ENCODE measurements at places on chromosomes 3 and 15.

- no peak for DNase-seq
Measured at GRCh38 chr3:185153861-185154629, 1.2 kb upstream of the C3orf70 start.

DNA sequence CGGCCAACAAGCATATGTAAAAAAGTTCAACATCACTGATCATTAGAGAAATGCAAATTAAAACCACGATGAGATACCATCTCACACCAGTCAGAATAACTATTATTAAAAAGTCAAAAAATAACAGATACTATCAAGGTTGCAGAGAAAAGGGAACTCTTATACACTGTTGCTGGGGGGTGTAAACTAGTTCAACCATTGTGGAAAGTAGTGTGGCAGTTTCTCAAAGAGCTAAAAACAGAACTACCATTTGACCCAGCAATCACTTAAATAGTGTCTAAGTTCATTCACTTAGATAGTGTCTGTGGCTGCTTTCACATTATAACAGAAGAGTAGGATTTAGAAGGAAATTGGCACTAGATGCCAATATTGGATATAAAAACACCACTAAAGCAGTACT lies 49.7 kb downstream of the CGGBP1 start:
- DNase-seq, result no peak

GRCh38 chr15:93308026-93308690 lies 219.1 kb upstream of the RGMA start:
- DNase-seq, result no peak

DNA sequence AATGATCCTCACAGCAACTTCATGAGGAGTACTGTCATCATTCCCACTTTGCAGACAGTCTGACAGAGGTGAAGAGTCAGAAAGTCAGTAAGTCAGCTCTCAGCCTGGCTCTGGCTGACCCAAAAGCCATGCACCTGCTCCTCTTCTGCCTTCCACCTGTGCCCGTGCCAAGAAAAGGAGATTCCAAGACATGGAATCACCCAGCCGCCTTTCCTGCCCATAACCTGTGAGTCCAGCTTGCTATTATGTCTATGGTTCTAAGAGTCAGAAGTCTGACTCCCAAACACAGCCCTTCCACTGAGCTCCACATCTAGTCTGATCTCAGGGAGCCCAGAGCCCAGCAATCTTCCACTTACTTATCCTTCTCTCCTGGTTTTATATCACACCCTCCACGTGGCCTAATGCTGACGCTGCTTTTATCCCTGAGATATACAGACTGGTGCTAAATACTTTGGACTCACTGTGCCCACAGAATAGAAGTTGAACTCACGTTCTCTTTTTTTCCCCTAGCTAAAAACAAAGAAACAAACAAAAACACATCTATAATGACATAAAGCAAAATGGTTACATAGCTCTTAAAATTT lies 66.0 kb downstream of the PLD1 start:
- DNase-seq, result no peak

DNA sequence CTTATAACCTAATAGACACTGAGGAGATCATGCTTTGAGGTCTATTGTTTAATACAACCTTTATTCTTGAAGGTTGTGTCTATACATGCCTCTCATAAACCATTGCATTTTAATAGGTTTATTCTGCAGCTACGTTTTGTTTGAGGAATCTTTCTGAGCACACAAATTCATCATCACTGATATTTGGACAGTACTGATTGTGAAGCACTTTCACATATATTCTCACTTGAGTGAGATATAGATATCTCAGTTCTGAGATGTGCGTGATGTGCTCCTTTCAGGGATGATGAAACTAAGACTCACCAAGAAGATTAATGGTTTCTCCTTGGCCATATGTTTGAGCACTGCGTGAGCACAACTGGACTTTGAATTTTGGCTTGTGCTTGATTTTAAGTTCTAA lies 374.4 kb downstream of the LPP start:
- DNase-seq, result no peak

GRCh38 chr15:77720173-77720572 lies 87.5 kb upstream of the LINGO1 start:
- DNase-seq, result no peak

DNA sequence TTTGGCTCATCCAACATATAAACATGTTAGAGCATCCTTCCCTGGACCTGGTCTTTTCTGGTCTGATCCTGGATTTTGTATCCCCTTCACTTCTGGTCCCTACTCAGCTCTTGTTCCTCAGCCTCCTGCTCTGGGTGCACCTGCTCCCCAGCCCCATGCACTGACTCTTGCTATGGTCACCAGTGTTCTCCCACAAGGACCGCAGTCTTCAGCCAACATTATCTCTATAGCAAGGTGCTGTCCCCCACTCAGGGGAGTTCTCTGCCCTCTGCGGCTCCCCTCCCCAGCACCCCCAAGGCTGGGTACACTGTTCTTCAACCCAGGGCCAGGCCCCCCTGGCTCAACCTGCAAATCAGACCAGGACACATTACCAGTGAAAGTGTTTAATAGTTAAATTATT lies 80.2 kb downstream of the SEC22A start:
- DNase-seq, result no peak

DNA sequence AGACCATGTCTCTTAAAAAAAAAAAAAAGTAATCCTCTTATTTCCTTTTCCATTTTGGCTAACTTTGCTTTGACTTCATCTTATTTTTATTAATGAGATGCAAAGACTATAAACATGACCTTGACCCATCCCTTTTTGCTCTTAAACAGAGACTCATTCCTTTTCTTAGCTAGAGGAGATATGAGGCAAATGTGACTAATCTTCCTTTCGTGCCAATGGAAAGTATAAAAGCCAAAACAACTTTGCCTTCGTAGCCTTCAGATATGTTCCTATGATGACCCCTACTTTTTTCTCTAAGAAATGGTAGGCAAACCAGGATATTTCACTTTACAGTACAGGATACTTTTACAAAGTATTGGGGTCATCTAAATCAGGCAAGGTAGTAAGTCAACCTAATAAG lies 36.9 kb upstream of the GOLGB1 start:
- no peak for DNase-seq

- no peak for DNase-seq
Measured at GRCh38 chr3:172591125-172591605, 67.9 kb upstream of the TNFSF10 start.

DNA sequence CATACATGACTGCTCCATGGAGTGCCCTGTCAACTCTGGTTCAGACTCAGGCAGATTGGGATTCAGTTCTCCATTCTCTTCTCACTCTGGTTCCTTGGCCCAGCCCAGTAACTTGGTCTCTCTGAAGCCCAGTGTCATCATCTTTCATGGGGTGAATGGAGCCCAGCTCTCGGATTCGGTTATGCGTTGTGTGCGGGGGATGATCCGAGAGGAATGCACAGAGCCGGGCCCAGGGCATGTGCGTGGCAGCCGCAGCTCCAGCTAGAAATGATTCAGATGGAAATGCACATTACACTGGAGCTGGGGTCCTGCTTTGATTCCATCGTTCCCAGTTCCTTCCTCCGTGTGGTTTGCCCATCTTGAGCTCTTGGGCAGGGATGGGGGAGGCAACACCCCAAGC lies 189.4 kb downstream of the FEZF2 start:
- DNase-seq, result no peak

DNA sequence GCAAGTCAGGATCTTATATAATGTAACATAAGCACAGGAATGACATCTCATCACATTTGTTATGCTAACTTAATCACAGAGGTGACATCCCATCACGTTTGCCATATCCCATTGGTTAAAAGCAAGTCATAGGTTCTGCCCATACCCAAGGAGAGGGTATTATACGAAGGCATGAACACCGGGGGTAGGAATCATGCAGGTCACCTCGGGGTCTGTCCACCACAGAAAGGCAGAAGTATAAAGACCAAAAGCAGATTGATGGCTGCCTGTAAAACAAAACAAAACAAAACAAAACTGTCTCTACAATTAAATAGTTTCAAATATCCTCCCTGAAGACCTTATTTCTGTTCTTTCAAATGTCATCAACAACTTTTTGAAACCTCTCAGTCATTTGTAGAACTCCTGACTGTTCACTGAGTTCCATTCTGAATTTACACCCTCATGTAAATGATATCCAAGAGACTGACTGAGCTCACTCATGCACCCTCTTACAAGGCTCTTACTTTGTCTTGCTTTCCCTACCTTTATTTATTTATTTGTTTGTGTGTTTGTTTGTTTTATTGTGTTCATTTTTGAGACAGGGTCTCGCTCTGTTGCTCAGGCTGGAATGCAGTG lies 22.7 kb upstream of the ZNF639 start:
- DNase-seq, result no peak

GRCh38 chr15:81103857-81104256 lies 30.2 kb upstream of the CFAP161 start:
- no peak for DNase-seq

DNA sequence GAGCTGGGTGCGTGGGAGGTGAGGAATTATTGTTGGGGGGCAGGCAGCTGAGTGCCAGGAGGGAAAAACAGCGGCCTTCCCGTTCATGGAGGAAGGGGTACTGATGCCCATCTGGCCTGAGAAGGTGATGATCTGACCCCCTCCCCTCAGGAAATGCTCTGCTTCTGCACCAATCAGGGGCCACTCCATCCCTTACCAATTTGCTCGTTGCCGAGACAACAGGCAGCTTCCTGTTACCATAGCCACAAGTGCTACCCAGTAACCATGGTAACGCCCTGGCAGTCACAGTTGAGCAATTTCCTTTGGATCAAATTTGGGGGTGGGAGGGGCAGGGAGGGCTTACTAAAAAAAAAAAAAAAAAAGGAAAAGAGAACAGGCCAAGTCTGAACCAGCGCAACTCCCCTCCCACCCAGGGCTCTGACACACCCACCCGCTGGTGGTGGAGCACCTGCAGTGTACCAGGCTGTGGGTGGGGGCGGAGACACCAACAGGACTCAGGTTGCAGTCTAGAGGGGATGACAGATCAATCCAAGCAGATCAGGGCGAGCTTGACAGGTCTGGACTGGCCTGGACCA lies 13.7 kb downstream of the CELF6 start:
- DNase-seq, result peak; percentile 11

- DNase-seq, result no peak
Measured at GRCh38 chr3:134615743-134616142, 35.1 kb downstream of the KY start.

DNA sequence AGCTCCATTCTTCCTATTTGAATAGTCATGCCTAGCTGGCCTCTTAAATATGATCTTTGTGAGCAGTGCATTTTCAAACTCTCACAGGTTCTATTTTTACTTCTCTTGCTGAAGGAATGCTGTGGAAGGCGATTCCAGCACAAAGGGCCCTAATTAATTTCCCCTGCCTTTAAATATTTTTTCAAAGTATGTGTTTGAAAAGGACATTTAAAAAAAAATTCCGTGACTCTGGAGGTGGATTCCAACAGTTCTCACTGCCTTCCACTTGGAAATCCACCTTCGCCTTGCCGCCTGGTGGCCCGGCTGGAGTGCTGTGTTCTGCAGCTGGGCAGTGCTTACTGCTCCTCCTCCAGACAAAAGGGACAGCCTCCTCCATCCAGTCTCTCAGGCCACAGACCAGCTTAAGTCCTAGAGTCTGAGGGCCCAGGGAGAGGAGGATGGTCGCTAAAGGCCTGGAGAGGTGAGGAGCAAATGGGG lies 61.5 kb upstream of the CORO2B start:
- no peak for DNase-seq

DNA sequence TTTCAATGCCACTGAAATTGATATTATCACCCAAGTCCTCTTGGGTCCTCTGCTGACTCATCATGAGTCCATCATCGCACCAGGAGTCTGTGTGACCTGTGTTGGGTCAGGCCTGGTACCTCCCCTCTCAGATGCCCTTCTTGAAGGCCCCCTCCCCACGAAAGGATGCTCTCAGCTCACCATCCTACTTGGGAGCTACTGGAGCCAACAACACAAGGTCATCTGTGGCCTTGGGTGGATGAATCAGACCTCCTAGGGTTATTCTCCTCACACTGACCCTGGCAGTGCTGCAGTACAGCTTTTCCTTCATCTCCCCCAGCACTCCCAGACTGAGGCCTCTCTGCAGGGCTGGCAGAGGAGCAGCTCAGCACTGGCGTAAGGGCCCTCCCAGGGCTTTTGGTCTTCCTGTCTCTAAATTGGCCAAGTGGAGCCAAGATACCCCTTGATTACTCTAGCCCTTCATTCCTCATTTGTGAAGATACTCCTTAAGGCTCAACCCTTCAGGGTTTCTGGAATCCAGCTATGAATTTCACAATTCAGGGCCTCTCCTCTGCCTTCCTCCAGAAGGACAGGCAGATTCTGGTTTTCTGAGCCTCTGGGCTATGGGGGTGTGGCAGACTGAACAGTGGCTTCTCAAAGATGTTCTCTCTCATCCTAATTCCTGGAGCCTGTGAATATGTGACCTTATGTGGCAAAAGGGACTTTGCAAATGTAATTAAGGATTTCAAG lies 80.7 kb upstream of the GSK3B start:
- no peak for DNase-seq

- DNase-seq, result no peak
Measured at GRCh38 chr3:183517607-183518006, 37.9 kb downstream of the KLHL6 start.

DNA sequence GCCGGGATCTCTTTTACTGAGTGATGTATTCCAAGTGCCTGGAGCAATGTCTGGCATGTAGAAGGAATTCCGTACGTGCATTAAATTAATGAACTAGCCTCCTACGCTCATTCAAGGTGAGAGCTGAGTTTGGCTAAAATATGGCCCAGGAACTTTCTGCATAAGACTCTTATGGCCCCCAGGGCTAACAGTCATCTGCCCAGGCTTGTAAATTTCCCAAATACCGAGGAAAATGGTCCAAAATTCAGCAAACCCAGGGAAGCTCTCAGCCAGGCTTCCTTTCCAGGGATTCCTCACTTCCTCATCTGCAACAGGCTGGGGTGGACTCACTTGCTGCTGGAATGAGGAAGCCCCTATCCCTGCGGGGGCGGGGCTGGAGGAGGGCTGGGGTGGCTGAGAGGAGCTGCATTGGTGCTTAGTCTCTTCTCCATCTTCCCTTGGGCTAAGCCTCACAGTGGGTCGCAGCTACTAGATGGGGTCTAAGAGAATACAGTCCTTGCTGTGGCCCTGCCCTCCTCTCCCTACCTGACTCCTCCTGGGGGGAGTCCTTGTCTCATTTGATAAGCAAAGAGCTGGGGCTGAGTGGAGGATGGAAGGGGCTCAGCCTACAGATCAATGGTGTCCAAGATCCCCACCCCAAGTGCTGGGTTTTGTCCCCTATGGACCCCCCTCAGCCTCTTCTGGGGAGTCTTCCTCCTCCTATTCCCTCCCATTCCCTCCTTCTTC lies 28.5 kb upstream of the APOD start:
- DNase-seq, result no peak
